Fibroblast of upper back skin (primary cell): ENCODE measurements at places on chromosomes 16 and 17.

DNA sequence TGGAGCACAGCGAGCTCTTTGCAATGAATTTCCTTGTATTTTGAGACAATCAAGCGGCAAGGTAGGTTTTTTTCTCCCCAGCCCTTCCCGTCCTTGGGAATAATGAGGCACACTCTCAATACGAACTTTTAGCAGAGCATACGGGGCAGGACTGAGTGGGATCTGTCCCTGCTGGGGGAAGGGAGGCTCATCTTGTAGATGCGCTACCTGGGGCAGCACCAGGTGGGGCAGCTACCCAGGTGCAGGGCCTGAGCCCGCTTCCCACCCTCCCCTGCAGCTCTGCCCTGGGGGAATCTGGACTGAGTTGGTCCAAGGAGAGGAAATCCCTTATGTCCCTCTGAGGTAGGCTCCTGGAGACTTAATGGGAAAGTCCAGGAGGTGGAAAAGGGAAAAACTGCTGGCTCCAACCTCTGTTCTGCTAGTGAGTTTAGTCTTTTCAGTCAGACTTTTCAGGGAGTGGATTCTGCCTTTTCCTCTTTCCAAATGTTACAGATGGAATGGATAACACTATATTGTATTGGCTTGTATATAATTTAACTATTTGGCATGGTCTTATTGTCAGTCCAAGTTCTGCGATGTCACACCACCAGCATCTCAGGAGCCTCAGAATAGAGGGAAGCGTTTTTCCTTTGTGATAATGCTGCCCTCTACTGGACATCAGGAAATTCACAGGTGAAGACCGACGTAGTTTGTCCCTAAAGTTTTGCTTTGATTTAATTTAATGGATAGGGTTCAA lies 9.6 kb upstream of the CES1 start:
- peak; percentile 33 for DNase-seq

GRCh38 chr17:33277436-33278100 lies 15.5 kb downstream of the ASIC2 start:
- DNase-seq, result no peak

DNA sequence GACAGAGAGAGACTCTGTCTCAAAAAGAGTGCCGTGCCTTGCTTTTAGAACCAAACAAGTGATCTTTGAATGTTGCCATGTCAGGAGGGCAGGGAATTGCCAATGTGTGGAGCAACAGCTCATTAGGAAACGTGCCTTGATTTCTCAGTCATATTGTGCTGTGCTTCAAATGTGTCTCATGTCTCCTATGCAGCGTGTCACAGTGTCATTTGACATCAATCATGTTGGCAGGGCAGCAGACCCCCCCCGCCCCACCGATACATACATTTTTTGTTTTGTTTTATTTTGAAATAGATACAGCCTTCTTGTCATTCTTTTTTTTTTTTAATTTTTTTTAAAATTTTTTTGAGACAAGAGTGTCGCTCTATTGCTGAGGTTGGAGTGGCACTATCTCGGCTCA lies 22.1 kb downstream of the MRC2 start:
- DNase-seq, result no peak

DNA sequence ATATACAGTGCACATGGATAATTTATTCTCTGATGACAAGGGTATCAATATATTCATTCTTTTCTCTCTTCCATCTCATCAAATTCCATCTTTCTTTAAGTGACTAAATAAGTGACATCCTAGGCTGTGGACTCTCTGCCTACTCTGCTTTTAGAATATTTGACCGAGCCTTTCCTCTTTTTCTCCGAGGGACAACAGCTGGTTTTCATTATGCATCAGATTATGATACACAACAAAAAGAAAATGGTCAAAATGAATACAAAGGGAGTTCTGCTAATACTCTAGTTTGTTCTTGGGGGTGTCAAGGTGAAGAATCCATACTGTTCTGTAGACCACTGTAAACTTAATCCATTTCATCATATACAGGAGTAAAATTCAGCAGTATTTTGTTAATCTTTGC lies 942.6 kb downstream of the KCNJ2 start:
- DNase-seq, result peak; percentile 36

DNA sequence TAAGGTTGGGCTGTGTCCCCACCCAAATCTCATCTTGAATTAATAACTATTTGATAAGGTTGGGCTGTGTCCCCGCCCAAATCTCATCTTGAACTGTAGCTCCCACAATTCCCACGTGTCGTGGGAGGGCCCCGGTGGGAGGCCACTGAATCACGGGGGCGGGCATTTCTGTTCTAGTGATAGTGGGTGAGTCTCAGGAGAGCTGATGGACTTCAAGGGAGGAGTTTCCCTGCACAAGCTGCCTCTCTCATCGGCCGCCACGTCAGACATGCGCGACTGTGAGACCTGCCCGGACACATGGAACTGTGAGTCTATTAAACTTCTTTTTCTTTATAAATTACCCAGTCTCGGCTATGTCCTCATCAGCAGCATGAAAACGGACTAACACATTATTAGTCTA lies 44.9 kb upstream of the METRNL start:
- no peak for DNase-seq
